Thoracic aorta (tissue), 2 donors: ENCODE measurements at places on chromosomes 7 and 10. TPM values are rescaled to one million over a fixed set of nuclear protein-coding genes. Genes with fewer than 3 reads are reported as not detected.

DNA sequence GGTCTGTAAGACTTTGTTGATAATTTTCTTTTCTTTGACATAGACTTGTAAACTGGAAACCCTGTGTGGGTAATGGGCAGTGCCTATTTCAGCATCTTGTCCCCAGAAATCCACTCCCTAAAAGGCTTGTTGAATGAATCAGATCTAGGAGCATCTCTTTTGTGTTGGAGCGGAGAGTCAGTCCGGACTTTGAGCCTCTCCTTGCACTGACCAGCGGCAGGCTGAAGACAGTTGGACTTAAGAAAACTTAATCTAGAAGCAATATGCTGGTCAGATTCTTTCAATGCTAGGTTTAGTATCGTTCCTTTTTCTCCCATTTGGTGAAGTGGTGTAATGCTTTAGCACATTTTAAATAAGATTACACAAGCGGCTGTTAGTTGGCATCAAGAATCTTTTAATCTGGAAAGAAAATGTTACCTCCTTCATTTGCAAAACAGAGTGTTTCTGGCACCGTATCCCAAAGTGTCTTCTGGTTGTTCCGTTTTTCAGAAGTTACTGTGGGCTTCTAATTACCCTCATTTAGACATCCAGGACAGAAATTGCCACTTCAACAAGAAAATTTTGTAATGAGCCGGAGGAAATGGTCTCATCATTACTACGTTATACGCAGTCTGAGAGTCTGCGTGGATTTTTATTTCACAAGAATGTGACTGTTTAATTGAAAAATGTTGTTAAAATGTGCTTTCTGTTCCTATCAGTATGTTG lies 74.7 kb downstream of the CUX1 start:
- H3K36me3 ChIP-seq, result no peaks in the 10 kb centered on the region
- H3K27me3 ChIP-seq, result no peaks in the 10 kb centered on the region
- no peak for DNase-seq
- H3K4me3 ChIP-seq, result peak overlapping the region; percentile 26
- H3K27ac ChIP-seq, result no peak overlapping the region
- H3K4me1 ChIP-seq, result peaks cover 9% of the 10 kb centered on the region

DNA sequence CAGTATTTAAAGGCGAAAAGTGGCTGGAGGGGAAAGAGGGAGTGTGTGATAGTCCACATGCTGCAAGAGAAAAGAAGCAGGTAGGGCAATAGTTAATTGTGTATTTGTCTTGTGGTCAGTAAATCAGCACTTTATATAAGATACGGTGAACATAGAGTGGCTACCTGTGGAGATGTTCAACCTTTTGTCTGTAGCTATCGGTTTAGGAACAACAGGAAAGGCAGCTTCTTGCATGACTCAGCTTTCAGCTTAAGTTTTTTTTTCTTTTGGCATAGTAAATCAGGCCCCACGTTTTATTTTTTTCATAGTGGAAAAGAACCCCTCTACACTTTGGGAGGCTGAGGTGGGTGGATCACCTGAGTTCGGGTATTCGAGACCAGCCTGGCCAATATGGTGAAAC lies 14.2 kb upstream of the MTPN start:
- no peak overlapping the region for H3K4me3 ChIP-seq
- H3K4me1 ChIP-seq, result no peaks in the 10 kb centered on the region
- H3K36me3 ChIP-seq, result no peaks in the 10 kb centered on the region
- no peaks in the 10 kb centered on the region for H3K27me3 ChIP-seq

GRCh38 chr7:124603066-124603465 lies 162.5 kb downstream of the GPR37 start:
- H3K27ac ChIP-seq, result no peak overlapping the region
- no peaks in the 10 kb centered on the region for H3K4me1 ChIP-seq
- H3K36me3 ChIP-seq, result no peaks in the 10 kb centered on the region
- no peaks in the 10 kb centered on the region for H3K27me3 ChIP-seq
- H3K4me3 ChIP-seq, result no peak overlapping the region
- DNase-seq, result no peak

DNA sequence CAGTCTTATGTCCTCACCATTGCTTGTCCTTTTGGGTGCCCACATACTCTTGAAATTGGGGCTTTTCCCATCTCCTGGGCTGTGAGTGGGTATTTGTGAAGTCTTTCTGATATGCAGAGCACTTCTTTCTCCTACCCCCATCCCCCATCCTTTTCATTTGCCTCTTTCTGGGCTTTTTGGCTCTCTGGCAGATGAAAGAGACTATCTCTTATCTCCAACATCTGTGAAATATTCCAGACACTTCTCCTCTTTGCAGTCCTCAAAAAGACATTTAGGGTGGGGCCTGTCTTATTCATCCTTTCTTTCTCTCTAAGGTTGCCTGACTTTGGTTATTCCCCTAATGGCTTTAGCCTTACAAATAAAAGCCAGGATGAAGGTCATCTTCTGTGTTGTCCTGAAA lies 462.2 kb upstream of the MKI67 start:
- no peak overlapping the region for H3K27ac ChIP-seq
- no peaks in the 10 kb centered on the region for H3K36me3 ChIP-seq
- H3K4me1 ChIP-seq, result no peaks in the 10 kb centered on the region
- no peaks in the 10 kb centered on the region for H3K27me3 ChIP-seq
- no peak for DNase-seq

DNA sequence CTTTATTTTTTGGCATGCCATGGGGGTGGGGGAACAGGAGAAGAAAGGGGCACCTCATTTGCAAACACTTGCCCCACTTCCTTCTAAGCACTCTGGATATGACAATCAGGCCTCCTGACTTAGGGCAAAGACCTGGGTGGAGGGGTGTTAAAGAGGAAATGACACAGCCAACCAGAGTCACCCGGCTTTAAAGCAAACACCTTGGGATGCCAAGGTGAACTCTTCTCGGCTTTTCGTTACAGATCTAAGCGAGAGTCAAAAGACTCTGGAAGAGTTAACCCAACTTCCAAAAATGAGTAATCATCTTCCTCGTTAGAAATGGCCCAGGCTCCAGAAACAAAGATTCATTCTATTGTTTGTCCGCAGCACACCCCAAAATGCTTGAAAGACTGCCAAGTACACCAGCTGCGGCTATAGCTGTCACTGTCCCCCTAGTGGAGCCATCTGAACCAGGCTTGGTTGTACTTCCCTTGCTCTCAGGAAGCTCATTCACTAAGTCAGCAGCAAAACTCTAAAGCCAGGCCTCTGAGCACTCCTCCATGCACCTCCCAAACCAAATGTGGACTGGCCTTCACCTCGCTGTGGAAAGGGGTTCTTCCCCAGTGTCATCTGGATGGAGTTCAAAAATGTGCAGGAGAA lies 24.8 kb downstream of the FAM53B start:
- H3K4me3 ChIP-seq, result no peak overlapping the region
- no peaks in the 10 kb centered on the region for H3K27me3 ChIP-seq
- DNase-seq, result no peak
- H3K4me1 ChIP-seq, result peaks cover 33% of the 10 kb centered on the region

- no peaks in the 10 kb centered on the region for H3K27me3 ChIP-seq
- H3K4me1 ChIP-seq, result no peaks in the 10 kb centered on the region
- no peaks in the 10 kb centered on the region for H3K36me3 ChIP-seq
These were observed 84.9 kb downstream of the ZNF365 start for GRCh38 chr10:62459072-62459471.

DNA sequence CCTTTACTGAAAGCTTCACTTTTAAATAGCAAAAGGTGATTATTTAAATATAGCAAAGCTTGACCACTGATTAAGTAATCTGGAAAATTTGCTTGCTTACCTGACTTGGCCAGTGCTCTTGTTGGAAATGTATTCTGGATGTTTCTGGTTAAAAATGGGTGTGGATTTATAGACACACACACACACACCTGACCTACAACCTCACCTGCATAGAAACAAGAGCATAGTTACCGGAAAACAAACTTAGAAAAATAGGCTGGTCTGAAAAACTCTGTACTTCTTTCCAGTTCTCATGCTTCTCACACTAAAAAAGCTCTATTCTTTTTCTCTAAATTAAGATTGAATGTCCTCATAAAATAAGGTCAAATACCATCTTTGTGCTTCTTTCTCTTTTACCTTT lies at the start of gene AGR3:
Gene AGR3, minus strand, starts transcription at position 140 of the 400 bp plus-strand sequence. CDS start 3,365 bp downstream, outside the sequence.
- H3K27ac ChIP-seq, result no peak within 1 kb of the TSS
- no peaks in the 10 kb centered on the region for H3K36me3 ChIP-seq
- no peaks in the 10 kb centered on the region for H3K27me3 ChIP-seq
- no peak within 1 kb of the TSS for H3K4me3 ChIP-seq

- no peak for DNase-seq
- peak overlapping the region; percentile 54 for H3K27ac ChIP-seq
- H3K27me3 ChIP-seq, result no peaks in the 10 kb centered on the region
- peaks cover 46% of the 10 kb centered on the region for H3K4me1 ChIP-seq
- H3K36me3 ChIP-seq, result no peaks in the 10 kb centered on the region
These were observed 112.6 kb downstream of the EEPD1 start for GRCh38 chr7:36265680-36266079.

ITIH5 gene
- total RNA-seq, result 15.9 TPM

COMMD3 gene
- 12.6 TPM for total RNA-seq
